WTC11 (cell line): ENCODE measurements at places on chromosomes 6 and 20.

GRCh38 chr6:38796006-38796405 lies 80.9 kb downstream of the DNAH8 start:
- DNase-seq, result no peak

DNA sequence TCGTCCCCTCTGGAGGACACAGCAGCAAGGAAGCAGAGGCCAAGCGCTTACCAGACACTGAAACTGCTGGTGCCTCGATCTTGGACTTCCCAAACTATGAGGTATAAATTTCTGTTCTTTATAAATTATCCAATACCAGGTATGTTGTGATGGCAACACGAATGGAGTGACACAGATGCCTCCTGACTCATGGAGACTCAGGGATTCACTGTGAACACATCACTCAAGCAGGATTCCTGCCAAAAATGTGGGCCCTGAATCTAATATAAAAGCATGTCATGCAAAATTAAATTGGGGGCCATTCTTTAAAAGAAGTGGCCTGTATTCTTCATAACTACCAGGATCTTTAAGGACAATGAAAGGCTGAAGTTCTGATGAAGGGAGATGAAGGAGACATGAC lies 52.5 kb upstream of the SLC22A23 start:
- no peak for DNase-seq

GRCh38 chr6:13351271-13351670 lies 22.9 kb upstream of the TBC1D7 start:
- no peak for DNase-seq

DNA sequence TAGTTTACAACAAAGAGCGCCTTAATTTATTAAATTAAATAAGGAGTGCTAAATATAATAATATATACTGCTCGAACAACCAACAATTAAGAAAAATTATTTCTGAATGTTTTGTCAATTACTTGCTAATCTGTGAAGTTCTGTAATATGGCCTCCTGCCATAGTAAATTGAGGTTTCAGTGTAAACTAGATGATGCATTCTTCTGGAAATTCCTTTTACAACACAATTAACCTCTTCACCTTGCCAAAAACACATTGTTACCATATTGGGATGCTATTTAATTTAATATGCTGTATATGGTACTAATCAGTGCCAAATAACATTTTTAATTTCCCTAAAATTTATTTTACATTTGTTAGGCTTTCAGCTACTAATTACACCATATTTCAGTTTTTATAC lies 808.4 kb upstream of the CITED2 start:
- DNase-seq, result no peak
